ENCODE measurements at places on chromosomes 5 and 9. TPM values are rescaled to one million over a fixed set of nuclear protein-coding genes. Genes with fewer than 3 reads are reported as not detected.

The CDH9 gene
- polyA plus RNA-seq, result not detected

The LCN6 gene
- not detected for polyA plus RNA-seq

The CAVIN4 gene
- polyA plus RNA-seq, result not detected

The KCNMB1 gene
- 20.8 TPM for polyA plus RNA-seq

The STKLD1 gene
- 0.25 TPM for polyA plus RNA-seq

The SPINK4 gene
- polyA plus RNA-seq, result not detected

The CD74 gene
- polyA plus RNA-seq, result 4,939 TPM

The TEK gene
- polyA plus RNA-seq, result not detected

The DRD1 gene
- not detected for polyA plus RNA-seq

The PPP3R2 gene
- polyA plus RNA-seq, result not detected

All from CD14-positive monocyte (primary cell).